Ureter (tissue), 1 donor: ENCODE measurements at places on chromosomes 1 and 21. TPM values are rescaled to one million over a fixed set of nuclear protein-coding genes. Genes with fewer than 3 reads are reported as not detected.

DNA sequence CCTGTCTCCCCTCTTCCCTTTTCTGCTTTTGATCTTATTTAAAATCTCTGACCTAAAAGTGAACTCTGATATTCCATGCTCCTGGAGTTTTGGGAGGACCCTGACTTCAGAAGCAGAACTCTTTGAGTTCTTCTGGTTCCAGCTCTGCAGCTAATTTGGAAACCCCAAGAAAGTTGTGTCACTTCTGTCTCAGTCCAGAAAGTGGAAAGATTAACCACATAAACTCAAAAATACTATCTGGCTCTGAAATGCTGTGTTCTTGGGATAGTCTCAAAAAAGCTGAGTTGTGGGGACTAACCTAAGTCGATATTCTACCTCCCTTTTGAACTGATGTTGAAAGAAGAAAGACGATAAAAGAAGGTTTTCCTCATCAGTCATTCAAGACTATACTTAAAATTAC lies 59.8 kb downstream of the ITPKB start:
- DNase-seq, result no peak

The SH2D1B gene
- total RNA-seq, result 0.16 TPM

GRCh38 chr1:227166559-227166958 lies 151.7 kb downstream of the CDC42BPA start:
- no peak for DNase-seq

DNA sequence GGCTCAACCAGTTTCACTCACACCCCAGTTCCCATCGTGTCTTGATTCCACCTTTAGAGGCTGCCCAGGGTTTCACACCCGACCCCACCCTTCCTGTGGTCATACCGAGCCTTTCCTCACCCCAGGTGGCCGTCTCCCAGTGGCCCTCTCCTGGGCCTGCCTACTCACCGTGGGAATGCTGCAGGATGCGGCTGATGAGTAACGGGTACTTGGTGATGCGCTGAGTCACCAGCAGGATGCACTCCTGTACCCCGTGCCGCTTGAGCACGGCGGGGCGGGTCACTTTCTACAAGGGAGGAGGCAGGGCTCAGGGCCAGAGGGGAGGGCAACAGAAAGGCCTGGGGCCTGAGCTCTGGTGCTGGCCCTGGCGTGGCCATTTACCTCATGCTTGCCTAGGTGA lies 16.4 kb downstream of the ARHGEF2 start:
- no peak for DNase-seq

The TSACC gene
- total RNA-seq, result 2.2 TPM

GRCh38 chr1:199734186-199734585 lies 293.3 kb upstream of the NR5A2 start:
- DNase-seq, result no peak

GRCh38 chr21:33857846-33858666 lies 57.5 kb downstream of the ATP5PO start:
- DNase-seq, result no peak

The DIPK1A gene
- 8.9 TPM for total RNA-seq

- DNase-seq, result no peak
Observed at GRCh38 chr1:239931341-239931740, 160.3 kb upstream of the FMN2 start.

GRCh38 chr1:13737398-13737797 lies 37.4 kb downstream of the PRDM2 start:
- DNase-seq, result no peak

The TFAP2E gene
- total RNA-seq, result 1.2 TPM

DNA sequence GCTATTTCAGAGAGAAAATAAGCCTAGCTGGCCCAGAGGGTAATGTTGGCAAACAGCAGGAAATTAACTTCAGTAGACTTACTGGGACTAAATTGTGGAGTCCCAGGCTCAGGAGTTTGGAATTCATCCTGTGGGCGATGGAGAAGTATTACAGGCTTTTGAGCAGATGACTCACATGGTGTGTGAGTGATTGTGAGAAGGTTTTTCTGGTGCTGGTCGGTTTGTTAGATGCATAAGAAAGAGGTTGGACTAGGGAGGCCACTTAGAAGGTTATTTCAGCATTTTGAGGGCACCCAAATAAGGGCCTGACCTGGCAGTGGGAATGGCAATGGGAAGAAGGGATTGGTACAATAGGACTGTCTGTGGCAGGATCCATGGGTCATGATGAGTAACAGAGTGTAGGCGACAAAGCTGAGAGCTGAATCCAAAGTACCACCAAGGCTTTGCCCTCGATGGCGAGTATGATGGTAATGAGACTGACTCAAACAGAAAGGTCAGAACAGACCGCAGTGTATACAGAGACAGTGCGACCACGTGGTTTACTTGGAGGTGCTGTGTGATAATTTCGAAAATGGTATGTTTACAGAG lies 69.2 kb upstream of the KIF26B start:
- no peak for DNase-seq

The KISS1 gene
- total RNA-seq, result 1.4 TPM

GRCh38 chr1:14787604-14788003 lies 189.1 kb downstream of the KAZN start:
- DNase-seq, result peak; percentile 52

The OXCT2 gene
- 1.1 TPM for total RNA-seq

- DNase-seq, result no peak
Observed at GRCh38 chr1:145778146-145778540, 45.8 kb downstream of the RNF115 start.

- DNase-seq, result no peak
Observed at GRCh38 chr1:45340816-45341466, 701 bp upstream of the MUTYH start.

DNA sequence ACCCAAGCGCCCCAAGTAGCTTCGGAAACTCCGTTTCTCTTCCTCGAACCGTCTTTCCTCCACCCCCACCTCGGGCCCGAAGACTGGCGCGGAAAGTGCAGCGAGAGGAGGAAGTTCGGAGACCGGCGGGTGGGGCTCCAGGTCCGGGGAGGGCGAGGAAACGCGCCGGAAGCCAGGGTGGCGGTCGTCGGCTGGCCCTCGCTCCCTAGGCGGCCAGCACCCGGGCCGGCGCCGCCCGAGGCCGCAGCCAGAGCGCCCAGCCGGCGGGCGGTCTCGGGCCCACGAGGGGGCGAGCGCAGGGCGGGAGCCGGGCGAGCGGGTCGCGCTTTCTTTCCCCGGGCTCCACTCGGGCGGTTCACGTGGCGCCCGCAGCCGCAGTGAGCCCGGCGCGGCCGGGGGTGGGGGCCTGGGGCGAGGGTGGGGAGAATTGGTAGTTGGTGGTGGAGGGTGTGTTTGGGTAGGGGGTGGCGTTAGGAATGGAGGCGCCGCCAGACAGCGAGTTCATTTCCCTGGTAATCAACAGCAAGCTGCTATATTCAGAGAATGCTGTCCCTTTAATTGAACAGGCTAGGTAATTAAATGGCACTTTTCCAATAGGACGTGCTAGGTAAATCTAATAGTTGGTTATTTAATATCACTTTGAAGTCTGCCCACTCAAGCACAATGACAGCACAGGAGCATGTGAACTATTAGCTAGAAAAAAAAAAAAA lies 6.7 kb downstream of the LMO4 start:
- peak; percentile 73 for DNase-seq
